EL (cell line): ENCODE measurements at places on chromosomes 1 and 21.

DNA sequence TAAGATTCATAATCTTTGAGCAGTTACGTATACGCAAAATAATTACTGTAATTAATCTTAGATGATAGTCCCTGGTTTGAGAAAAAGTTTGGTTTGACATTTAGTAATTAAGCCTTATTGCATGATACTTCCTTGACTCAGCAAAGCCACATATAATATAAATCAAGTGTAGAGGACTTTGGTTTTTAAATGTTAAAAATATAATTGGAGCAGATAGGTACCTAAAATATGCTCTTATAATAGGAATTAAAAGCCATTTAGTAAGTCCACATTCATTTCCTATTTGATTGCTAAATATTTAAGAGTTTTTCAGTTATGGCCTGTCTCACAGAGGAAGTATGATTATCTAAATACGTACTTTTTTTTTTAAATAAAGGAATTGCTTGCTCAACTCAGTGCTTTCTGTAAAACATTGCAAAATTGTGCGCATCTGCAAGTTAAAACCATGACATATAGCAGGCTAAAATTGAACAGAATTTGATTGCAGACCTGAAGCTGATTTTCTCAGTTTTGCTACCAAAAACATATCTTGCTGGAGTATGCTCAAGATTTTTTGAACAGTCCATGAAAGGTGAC is 20.4 kb downstream of the RPE65 start:
- DNase-seq, result no peak

DNA sequence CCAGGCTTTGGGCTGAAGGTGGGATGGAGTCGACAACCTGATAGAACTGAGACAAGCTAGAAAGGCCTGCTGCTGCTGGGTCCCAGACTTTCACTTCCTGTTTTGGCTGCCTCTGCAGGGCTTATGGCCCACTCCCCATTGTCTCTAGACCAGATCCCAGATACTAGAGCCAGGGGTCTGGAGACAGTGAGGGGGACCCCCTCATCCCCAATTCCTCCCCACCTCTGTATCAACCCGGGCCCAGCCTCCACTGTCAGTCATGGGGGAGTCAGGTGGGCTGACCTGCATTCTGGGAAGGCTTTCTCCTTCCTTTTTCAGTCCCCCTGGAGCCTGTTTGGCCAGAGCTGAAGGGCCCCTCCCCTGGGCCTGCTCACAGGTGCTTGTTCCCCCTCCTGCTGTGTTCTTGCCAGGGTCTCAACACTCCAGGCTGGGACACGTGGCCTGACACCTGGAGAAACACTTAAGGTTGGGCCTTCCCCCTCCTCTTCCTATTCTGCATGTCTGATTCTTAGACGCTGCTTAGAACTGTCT is 18.0 kb upstream of the ETV3L start:
- DNase-seq, result no peak

DNA sequence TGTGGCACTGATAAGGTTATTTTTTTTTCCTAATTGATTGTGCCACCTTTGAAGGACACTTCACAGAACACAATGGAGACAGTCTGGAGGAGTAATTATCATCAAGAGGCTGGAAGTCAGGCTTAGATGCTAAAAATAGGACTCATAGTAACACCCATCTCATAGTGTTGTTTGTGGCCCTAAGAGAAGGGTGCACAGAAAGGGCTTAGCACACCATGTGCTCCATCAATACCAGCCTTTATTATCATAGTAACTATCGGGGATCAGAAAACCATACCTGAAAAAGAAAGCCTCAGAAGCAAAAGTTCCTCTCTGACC is 11.9 kb downstream of the NIPAL3 start:
- DNase-seq, result no peak

GRCh38 chr21:24716281-24716918 is 890.9 kb downstream of the MRPL39 start:
- DNase-seq, result no peak

DNA sequence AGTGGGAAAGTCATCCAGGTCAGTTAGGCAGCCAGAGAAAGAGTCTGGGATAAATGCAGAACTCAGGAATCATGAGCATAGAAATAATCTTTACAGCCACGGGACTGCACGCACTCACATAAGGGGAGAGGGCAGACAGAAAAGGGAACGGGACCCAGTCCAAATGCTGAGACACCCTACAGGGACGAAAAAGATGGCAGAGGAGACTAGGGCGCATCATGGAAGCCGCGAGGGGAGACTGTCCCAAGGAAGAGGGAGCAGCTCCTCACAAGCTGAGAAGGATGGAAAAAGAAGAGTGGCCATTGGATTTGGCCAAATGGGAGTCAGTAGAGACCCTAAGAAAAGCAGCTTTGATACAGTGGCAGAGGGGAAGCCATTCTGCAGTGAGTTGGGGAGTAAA is 102.9 kb upstream of the TLR5 start:
- DNase-seq, result no peak

DNA sequence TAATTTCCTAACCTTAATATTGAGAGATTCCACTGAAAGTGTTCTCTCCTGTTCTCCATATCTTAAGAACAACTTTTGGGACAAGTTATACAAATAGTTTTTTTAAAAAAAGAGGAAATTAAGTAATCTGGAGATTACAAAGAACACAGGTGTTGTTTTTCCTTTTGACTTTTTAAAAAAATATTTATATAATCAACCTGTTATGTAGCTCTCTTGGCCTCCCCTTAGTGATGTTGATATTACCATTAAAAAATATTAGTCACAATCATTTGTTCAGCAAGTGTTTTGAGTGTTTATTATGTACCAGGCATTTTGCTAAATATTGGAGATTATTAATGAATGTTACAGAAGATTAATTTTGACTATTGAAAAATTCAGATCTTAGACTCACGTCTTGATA is 8.1 kb downstream of the MAN1A2 start:
- no peak for DNase-seq

- no peak for DNase-seq
Measured at GRCh38 chr1:177305040-177306018, 134.6 kb downstream of the BRINP2 start.

DNA sequence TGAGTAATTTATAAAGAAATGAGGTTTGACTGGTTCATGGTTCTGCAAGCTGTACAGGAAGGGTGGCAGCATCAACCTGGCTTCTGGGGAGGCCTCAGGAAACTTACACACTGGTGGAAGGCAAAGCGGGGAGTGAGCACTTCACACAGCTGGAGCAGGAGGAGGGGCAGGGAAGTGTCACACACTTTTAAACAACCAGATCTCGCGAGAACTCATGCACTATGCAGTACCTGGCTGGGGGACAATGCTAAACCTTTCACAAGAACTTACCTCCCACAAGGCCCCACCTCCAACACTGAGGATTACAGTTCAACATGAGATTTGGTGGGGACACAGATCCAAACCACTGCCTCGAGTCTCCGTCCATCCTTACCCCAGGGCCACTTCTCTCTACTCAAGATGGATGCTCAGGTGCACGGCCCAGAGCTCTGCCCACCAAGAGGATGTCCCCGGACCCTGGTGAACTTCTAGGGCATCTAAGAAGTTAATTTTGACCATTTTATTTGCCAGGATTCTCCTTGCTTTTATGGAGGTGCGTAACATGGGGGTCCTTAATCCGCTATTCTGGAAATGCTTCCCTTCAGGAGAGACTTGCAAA is 22.7 kb upstream of the ACTRT2 start:
- DNase-seq, result no peak

DNA sequence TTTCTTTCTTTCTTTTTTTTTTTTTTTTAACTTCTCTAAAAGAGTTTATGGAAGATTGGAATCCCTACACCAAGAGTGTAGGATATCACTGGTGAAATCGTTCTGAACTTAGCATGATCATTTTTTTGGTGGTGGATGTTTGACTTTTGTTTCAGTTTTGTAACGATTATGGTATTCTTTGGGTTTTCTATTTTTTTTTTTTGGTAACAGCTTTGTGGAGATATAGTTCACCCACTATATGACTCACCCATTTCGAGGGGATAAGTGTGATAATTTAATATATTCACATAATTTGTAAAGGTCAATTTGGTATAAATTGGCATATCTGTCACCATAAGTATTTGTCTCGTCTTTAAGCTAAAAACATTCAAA is 29.2 kb downstream of the AGPAT3 start:
- DNase-seq, result no peak

DNA sequence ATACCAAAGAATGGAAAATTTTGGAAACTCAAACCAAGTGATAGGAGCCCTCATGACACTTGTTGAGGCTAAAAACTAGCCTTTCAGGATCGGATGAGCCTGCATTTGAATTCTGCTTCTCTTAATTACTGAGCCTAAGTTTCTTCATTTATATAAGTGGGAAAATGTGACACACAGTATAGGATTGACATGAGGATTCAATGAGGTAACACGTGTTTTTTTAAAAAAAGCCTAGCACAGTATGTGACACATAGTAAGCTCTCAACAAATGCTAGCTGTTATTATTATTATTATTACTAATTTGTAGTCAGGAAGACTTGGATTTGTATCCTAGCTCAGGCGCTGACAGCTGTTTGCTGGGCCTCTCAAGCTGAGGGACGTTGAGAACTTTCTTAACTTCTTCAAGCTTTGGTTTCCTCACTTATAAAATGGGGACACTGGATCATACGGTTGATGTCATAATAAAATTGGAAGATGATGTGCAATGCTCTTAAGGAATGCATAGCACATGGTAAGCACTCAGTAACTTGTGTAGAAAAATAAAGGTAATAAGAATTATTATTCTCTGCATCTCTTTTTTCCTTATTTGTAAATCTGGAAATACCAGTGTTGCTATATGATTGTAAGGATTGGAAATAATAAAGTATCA is 55.4 kb upstream of the JUN start:
- DNase-seq, result no peak

DNA sequence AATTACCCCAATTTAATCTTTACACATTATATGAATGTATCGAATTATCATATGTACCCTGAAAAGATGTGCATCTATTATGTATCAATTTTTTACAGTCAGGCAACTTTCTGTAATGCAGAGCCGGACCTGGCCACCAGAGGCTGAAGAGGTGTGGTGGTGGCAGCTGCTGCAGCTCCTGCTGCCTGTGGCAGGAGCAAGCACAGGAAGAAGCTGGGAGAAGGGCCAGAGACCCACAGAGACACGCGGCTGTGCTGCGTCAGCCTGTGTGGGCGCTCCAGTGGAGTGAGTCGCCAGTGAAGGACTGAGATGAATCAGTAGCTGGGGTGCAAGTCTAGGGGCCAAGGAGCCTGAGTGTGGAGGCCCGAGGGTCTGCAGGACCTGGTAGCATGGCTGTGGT is 74.3 kb upstream of the COG2 start:
- peak; percentile 42 for DNase-seq

GRCh38 chr1:117689997-117690625 is 84.3 kb downstream of the TENT5C start:
- DNase-seq, result no peak

DNA sequence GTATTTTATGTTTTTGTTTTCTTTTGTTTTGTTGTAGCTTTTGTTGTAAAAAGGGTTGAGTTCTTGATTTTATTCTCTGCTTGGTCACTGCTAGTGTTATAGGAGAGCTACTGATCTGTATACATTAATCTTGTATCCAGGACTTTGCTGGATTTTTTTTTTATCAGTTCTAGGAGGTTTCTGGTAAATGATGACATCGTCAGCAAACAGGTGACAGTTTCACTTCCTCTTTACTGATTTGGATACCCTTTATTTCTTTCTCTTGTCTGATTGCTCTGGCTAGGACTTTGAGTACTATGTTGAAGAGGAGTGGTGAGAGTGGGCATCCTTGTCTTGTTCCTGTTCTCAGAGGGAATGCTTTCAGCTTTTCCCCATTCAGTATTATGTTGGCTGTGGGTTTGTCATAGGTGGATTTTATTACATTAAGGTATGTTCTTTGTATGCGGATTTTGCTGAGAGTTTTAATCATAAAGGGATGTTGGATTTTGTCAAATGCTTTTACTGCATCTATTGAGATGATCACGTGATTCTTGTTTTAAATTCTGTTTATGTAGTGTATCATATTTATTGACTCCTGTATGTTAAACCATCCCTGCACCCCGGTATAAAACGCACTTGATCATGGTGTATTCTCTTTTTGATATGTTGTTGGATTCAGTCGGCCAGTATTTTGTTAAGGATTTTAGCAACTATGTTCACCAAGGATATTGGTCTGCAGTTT is 905.7 kb downstream of the LTN1 start:
- no peak for DNase-seq

DNA sequence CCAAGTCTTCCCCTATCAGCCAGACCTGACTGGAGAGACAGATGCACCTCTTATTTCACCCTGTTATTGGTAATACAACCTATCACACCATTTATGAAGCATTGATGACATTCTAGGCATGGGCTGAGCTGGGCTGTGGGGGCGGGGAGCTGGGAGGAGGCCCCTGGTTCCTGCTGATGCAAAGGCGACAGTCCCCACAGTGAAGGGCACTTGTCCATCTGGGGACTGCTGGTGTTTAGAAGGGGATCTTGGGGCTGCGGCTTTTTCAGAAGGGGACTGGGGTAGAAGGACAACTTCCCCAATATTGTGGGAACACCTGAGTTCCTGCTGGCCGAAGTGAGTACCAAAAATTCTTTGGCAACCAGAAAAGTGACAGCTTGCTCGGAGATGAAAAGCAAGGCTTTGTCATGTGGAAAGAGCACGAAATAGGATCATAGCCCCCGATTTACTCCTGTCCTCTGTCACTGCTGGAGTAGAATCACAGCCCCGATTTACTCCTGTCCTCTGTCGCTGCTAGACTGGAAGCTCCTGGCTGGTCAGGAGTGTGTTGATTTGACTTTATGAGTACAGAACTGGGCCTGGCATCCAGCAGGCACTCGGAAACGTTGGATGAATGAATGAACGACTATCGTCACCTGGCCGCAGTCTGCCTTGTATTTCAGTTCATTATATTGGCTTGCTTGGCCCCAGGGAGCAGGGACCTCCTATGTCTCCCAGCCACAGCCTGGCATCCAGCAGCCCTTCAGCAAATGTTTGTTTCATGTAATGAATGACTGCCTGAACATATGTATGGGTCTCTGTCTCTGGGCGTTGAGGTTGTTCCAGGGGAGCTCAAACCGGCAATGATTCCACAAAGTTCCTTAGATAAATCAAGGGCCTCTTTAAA is 16.5 kb upstream of the ETV3L start:
- no peak for DNase-seq

GRCh38 chr1:180513531-180513930 is 11.2 kb upstream of the ACBD6 start:
- DNase-seq, result no peak
